ENCODE measurements at places on chromosomes 7 and 10.

DNA sequence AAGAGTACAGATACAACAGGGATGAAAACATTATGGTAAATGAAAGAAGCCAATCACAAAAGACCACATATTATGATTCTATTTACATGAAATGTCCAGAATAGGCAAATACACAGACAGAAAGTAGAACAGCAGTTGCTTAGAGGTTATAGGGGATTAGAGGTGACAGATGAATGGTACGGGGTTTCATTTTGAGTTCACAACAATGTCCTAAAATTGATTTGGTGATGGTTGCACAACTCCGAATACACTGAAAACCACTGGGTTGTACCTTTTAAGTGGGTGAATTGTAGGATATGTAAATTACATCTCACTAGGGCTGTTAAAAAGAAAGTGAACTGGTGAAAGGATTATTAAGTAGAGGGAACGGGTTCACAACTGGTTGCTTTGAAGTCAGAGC is 76.3 kb upstream of the MRLN start:
- no peak for DNase-seq

- DNase-seq = no peak
These were observed 127.7 kb downstream of the CDK14 start for GRCh38 chr7:90723866-90724265.

GRCh38 chr10:95657250-95657649 is 739 bp upstream of the ALDH18A1 start:
- DNase-seq = no peak

- DNase-seq = no peak
These were observed 220.9 kb upstream of the HABP2 start for GRCh38 chr10:113331961-113332360.

DNA sequence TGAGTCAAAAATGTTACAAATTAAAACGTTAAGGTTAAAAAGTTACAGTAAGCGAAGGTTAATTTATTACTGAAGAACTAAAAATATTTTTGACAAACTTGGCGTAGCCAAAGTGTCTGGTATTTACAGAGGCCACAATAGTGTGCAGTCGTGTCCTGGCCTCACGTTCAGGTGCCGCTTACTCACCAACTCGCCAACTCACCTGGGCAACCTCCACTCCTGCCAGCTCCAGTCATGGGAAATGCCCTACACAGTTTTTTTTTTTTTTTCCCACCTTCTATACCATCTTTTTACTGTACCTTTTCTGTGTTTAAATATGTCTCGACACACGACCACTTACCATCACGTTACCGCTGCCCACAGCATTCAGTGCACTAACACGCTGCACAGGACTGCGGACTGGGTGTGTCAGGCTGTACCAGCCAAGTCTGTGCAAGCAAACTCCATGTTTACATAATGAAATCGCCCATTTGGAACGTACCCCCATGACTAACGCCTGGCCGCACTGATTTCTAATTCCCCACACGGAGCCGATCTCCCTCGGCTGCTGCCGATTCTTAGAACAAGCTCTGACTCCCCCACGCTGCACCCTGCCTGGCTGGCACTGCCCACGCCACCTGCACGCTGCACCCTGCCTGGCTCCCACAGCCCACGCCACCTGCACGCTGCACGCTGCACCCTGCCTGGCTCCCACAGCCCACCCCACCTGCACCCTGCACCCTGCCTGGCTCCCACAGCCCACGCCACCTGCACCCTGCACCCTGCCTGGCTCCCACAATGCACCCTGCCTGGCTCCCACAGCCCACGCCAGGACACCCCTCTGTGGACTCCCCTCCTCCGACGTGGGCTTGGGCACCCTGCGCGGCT is 203.1 kb downstream of the ZMYND11 start:
- DNase-seq = no peak

Data from left colon (tissue), 2 donors.